Karpas-422 (cell line): ENCODE measurements at places on chromosomes 4 and X.

- peak; percentile 83 for DNase-seq
Observed at GRCh38 chrX:6021316-6022091, 207.2 kb downstream of the NLGN4X start.

- DNase-seq: no peak
Observed at GRCh38 chr4:184961660-184962059, 56.6 kb upstream of the HELT start.

GRCh38 chr4:15354371-15355297, 73.2 kb upstream of the C1QTNF7 start:
- no peak for DNase-seq

DNA sequence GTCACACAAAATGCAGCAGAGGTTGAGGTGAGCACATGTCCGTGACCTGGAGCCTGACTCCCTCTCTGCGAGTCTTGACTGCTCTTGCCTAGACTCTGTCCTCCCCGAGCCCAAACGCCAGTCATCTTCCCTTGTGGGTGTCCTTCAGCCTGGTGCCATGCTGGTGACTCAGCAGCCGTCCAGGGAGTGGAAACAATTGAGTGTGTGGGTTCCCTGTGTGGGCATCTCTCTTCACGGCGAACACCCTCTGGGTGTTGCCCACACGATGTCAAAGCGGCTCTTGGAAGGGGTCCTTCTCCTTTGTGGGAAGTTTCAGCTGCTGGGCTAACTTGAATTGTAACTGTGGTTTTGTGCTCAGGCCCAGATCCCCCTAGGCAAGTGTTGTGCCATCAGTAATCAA, 17.5 kb upstream of the MSANTD1 start:
- no peak for DNase-seq

DNA sequence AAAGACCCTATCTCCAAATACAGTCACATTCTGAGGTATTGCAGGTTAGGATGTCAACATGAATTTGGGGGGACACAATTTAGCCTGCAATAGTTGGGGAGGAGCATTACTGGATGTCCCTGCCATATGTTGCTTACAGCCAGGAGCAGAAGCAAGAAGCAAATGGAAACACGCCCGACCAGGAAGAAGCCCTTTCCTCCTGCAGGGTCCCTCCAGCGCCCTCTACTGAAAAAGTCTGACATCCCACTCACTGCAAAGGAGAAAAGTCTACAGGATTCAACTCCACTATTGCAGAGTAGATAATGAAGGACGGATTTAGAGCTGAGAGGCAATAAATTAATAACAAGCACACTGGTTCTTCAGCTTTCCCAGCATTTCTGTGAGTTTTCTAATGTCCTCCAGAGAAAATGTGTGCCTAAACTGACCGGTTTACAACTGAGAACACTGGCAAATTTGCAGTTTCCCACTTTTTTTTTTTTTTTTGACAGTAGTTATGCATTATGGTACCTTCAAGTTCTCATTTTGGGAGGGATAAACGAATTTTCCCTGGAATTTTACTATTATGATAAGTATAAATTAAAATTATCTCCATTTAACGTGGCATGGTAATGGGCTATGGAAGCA, 31.7 kb downstream of the COQ2 start:
- DNase-seq: peak; percentile 84

DNA sequence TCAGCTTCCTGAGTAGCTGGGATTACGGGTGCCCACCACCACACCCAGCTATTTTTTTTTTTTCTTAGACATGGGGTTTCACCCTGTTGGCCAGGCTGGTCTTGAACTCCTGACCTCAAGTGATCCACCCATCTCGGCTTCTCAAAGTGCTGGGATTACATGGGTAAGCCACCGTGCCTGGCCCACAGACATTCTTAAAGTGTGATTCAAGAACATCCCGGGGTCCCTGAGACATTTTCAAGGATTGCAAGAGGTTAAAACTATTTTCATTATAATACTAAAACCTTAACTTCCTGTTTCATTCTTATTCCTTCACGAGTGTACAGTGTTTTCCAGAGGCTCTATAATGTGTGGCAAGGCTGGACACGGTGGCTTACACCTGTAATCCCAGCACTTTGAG, 318.7 kb downstream of the CAMK2D start:
- no peak for DNase-seq
